ENCODE measurements at places on chromosomes 5 and 9. TPM values are rescaled to one million over a fixed set of nuclear protein-coding genes. Genes with fewer than 3 reads are reported as not detected.
A peak's percentile ranks its signal among the peaks of the same experiment; 100 is the strongest.

DNA sequence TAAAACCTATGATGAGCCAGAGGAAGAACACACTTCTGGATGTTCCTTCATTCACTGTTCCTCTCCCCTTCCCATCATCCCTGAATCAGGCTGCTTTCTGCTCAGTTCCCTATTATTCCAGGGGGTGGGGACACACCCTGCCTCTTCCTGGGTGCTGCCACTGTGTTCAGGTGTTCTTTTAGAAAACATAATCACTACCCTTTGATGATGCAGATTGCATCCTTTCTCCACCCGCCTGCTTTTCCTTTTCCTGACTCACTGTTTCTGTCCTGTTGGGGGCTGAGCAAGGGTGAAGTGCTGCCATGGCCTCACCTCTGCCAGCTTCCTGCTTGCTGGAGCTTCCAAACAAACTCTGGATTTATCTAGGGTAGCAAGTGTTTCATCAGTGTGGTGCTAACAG, 331.9 kb upstream of the GRIA1 start:
- no peak for DNase-seq

GRCh38 chr9:86275962-86276361, 6.4 kb downstream of the ISCA1 start:
- DNase-seq: no peak

DNA sequence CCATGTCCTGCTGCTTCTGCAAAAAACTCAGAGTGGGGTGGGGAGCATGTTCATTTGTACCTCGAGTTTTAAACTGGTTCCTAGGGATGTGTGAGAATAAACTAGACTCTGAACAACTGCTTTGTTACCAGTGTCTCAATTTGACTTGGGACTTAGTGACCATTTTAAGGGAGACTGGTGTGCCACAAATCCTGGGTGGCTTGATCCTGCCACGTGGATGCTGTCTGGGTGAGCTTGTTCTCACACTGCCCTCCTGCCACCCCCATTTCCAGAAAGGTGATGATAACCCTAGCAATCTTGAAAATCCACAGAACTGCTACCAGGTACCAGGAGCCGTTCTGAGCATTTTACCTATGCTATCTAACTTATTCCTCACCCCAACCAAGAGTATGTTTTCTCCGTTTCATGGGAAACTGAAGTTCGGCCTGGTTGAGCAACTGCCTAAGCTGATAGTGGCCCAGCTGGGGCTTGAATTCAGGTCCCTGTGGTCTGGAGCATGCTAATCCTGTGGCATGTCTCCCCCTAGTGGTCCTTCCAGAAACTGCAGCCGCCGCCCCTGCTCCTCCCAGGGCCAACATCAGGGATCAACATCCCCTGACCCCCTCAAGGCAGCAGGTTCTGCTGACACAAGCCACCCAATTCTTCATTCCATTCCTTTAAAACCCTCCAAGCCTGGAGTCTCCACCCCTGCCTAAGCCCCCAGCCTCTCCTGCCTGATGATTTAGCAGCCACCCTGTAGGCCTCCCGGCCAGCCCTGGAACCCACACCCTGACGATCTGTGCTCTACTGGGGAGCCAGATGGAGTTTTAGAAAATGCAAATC, 2.8 kb downstream of the IL3 start:
- peak; percentile 75 for DNase-seq

DNA sequence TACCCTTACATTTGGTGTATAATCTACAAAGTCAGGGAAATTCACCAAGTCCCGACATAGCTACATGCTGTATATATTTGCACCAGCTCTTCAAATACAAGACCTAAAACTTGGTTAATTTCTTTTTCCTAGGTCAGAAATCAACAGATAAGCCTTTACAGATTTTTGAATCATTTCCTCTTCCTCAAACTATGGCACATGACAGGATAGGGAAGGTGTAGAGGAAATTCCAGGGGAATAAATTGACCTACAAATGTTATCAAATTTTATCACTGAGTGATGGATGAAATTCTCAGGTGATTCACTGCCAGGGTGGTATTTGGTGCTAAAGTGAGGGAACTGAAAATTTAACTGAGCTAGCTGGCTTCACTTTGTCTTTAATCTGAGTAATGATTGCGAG, 360.0 kb downstream of the BNC2 start:
- no peak for DNase-seq

- DNase-seq: no peak
Measured at GRCh38 chr5:14915291-14915952, 43.8 kb upstream of the ANKH start.

DNA sequence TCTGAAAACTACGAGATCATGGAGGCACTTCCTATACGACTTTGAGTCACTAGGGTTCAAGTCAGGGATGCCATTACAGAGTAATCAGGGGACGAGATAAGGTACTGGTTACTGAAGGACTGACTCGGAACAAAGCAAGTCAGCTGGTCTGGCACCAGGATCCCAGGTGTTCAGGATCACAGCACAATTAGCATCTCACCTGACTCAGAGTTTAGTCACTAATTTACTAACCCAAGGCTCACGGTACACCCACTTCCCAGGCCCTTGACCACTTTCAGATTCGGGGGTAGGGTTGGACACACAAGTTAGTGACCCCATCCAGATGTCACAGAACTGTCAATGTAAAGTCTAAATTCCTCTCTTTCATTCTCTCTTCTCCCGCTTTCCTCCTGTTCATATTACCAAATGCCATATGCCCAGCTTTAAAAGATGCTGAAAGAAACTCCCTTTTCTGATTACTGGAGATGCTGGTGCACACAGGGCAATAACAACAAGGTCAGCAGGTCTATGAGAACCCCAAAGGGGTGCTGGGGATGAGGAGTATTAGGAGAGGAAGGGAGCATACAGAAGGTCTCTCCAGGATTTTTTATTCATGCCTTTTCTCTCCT, 657.8 kb downstream of the TLE1 start:
- DNase-seq: no peak

DNA sequence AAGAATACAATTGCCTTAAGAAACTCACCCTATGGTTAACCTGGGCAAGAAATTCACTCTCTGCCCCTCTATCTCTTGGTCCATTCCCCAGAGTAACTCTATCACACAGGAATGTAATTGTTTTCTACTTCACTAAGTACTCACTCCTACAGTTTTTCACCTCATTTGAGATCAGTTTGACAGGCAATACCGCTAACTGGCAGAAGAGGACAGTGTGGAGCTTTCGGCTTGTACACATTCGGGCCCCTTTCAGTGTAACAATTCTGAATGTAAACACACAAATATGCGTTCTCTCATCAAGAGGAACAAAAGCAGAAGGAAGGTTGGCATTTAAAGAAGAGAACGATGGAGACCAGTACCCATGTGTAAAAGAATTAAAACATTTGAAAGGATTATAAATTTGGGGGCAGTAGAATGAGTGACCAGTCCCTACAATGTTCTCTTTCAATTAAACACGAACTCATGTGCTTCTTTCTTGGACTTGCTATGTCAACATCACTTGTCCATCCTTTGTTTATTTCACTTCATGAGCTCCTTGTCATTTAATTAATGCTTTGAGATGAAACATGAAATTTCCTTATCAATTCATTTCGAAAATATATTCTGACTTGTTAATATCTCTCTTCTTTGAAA, 188.5 kb upstream of the GRAMD2B start:
- DNase-seq: peak; percentile 17

- DNase-seq: no peak
Measured at GRCh38 chr5:151125421-151125820, 32.2 kb downstream of the ANXA6 start.

DNA sequence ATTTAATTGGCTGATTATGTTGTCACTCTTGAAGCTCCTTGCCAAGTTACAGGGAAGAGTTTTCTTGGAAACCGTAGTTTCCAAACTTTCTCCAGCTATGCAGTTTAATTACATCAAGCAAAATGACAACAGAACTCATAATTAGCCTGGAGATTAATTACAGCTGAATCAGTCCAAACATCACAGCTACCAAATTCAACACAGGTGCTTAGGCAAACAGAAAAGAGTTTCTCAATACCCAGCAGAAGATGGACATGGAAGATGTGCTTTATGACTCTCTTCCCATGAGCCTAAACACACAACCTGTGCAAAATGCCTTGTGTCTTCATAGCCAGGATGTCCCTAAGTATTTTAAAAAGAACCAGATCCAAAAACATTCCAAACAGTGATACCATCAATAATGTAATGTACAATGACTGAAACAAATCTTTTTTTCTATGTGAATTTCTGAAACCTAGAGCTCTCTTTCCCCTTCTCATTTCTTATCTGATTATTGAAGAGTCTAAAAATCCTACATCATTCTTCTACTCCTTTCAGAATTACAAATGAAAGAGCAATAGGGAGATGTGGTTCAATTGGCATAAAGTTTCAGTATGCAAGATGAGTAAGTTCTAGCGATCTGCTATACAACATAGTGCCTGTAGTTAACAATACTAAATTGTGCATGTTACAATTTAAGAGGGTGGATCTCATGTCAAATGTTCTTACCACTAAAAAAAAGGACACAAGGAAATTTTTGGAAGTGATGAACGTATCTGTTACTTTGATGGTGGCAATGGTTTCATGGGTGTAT, 124.3 kb downstream of the RASEF start:
- DNase-seq: no peak

DNA sequence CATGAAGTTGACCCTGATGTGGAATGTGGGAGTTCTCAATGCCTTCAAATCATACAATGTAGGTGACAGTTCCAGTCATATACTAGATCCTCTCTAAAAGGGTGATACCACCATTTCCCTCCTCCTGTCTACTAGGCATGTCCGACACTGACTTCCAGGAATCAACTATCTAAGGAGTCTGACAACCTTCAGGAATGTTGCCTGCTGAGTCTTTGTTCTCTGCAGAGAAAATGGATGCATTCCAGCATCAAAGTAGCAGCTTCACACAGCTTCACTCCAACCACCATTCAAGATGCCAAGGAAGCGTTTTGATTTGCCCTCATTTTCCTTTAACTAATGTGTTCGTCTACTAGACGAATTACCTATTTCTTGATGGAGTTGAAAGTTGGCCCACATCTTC, 530.2 kb downstream of the EBF1 start:
- DNase-seq: no peak

DNA sequence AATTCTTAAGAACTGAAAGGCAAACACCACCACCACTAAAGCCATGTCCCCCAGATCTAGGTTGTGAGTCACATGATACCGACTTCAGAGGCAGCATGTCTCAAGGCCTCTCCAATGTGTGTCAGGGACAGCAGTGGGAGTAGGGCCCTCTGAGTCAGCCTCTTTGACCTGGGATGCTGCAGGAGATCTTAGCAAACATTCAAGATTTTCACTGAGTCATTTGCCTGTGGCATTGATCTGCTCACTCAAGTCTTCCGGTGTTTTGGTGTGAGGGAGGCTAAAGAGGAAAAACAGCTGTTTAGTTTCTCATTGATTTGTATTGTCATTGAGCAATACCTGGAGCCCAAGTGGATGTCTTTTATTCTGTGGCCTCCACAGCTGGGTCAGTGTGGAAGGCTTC, 36.1 kb downstream of the TMC1 start:
- peak; percentile 61 for DNase-seq

GRCh38 chr5:131441184-131441583, 177.3 kb downstream of the CDC42SE2 start:
- no peak for DNase-seq

GRCh38 chr5:76641514-76642120, 18.4 kb upstream of the F2RL2 start:
- peak; percentile 75 for DNase-seq

- no peak for DNase-seq
Measured at GRCh38 chr9:27703216-27703980, 130.1 kb upstream of the C9orf72 start.

GRCh38 chr5:54785729-54786591, 199.4 kb downstream of the ESM1 start:
- no peak for DNase-seq

DNA sequence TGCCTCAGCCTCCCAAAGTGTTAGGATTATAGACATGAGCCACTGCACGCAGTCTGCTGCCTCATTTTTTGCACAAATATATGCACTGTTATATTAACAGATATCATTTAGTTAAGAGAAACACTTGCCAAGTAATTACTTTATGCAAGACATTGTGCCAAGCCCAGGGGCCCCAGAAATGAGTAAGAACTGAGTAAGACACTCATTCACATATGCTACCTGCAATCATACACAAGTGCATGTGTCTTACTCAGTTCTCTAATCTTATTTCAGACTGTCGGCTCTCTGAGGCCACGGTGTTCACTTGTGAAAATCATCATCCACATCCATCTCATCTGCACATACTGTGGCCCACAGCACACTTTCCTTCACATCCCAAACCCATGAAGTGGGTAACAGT, 16.0 kb downstream of the TRAF1 start:
- DNase-seq: no peak

- DNase-seq: peak; percentile 79
Measured at GRCh38 chr5:77143998-77144836, 57.1 kb upstream of the ZBED3 start.

- no peak for DNase-seq
Measured at GRCh38 chr9:123337971-123338370, 18.0 kb upstream of the CRB2 start.

SHISAL2B gene
- not detected for total RNA-seq

TRIM36 gene
- 1.3 TPM for total RNA-seq

APBA1 gene
- total RNA-seq: 0.34 TPM

AK8 gene
- total RNA-seq: 1.0 TPM

FTMT gene
- not detected for total RNA-seq

FYB1 gene
- total RNA-seq: 1.3 TPM

OR1Q1 gene
- total RNA-seq: not detected

PTTG1 gene
- 157 TPM for total RNA-seq

CXCL14 gene
- not detected for total RNA-seq

GDF9 gene
- 0.59 TPM for total RNA-seq

ITGA1 gene
- 26.4 TPM for total RNA-seq

All from Caco-2 (cell line).